Stimulated activated CD4-positive, alpha-beta T cell treated with anti-CD3 and anti-CD28 coated beads, Interleukin-4, amount 100 ng/mL, for 48 hours (primary cell): ENCODE measurements at places on chromosomes 13 and 19.

DNA sequence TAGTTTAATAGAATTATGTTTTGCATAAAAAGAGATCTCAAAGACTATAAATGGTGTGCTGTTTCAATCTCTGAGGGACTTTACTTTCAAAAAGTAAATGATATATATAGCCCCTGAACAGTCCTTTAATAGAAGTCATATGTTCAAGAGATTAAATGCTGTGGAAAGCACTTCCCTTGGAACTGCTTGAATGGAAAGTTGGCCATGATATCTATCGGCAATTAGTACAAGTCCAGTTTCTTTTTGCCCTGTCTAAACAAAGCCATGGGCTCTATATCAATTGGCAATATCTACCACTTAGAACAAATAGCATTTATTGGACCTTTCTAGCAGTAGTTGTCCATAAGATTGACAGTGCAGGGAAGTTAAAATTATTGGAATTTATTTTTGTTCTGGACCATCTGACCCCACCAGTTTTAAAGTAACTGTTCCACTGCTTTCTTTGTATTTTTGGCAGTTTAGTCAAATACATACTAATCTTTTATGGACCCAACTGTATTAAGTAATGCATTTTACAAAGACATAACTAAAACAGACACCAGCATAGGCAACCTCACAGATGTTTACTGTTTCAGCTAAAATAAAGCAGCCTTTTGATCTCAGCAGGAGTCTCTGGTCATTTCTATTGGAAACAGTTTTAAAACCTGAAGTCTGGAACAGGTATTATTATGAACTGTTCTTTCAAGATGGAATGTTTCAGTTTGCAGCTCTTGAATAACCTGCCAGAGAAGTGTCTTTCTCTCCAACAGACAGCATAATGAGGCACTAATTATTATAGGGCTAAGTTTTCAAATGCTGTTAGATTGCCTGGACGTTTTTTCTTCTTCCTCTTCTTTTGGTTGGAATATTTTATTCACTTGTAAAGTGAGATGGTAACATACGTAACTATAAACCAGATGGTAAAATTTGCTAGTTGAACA lies 282.6 kb downstream of the DCLK1 start:
- DNase-seq = no peak

DNA sequence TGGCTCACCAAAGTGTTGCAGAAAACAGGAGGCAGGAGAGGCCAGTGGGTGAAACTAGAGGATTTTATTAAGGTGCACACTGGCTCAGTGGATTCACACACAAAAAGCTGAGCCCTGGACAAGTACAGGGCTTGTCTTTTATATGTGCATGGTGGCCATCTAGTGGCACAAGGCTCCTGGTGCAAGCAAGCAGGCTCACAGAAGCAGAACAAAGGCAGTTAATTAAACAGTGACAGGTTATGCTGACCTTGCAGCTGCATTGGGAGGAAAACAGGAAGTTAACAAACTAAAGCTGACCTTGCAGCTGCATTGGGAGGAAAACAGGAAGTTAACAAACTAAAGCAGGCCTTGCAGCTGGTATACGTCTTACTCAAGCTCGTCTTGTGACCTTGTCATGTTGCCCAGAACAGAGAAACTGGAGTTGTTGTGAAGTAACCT lies 65.3 kb upstream of the ZNF681 start:
- no peak for DNase-seq

DNA sequence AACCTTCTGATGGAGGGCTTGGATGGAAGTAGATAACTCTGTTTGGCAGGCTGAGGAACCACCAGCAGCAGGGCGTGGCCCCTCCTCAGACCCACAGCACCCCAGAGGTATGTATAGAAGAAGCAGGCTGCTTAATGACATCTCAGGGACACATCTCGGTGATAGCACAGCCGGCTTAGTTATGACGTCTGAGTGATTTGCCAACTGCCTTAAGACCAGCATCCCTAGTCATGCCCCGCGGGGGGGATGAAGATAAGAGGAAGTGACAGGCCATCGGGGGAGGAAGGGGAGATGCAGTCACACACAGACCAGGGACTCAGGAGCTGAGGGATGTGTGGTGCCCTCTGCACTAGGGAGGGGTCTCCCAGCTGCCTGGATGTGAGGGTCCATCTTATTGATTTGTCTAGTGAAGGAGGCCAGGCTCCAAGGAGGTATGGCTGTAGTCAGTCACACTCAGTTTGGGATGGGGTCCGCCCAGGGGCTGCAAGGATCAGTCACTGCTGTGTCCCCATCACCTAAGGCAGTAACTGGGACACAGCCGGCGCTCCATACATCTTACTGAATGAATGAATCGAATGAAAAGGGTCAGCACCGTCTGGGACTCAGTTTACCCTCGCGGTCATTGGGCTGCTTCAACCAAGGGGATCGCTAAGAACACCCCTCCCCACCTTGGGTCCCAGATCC lies 19.2 kb upstream of the ERCC1 start:
- no peak for DNase-seq

DNA sequence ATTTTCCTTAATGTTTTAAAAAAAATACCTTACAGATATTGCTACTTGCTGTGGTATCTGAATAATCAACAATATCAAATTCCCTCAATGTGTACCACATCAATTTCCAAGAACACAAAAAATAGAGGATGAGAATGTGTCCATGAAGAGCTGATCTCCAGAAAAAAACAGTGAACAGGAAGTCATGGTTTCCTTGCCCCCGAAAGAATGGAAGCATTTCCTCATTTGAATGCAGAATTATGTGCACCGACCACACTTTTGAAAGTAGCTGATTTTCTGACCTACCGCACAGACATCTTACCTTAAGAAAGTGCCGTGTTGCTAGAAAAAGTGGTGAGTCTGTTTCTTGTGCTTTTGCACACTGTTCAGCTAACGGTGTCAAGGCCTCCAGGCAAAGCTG lies 13.4 kb upstream of the EEF1AKMT1 start:
- DNase-seq = no peak

DNA sequence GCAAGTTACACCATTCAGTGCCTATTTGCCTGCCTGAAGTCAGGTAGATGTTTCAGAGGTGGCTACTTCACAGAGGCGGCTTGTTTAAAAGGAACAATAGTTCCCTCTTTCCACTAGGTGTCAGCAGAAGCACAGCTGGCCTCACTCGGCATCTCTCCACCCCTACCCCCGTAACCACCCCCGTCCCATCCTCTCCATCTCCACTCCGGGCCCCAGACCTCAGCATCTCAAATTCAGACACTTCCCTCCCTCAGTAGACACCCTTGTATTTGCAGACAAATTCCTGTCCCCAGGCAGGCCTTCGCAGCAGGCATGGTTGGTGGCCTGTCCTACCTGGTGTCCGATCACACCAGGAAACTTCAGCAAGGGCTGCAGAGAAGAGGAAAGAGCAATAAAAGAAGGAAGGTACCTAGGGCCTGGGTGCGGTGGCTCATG lies 9.1 kb upstream of the DPP9 start:
- peak; percentile 44 for DNase-seq

DNA sequence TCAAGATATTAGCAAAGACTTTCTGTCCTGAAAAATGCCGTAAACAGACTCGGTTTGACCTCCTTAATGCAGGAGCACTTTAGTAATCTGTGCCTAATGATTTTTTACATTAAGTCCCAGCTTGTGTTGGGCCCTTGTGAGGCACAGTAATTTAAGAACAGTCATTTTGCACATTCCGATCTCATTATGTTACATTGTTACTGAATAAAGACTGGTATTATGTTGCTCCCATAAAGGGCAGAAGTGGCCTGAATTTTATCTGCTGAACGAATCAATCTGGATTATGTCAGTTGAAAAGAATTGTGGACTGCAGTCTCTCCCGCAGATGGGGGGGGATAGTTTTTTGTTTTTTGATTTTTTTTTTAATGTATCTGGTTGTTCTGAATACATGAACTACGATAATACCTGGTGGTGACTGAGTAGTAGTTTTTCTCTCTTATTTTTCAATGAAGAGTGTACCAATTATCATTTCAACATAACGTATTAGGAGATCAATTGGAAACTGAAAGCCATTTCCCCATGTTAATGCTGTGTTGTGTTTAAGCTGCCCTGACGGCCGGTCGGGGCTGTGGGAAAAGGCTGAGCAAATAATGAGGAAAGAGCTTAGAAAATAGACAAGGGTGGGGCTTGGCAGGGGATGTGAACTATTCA lies 290.2 kb downstream of the ZNF536 start:
- DNase-seq = no peak

DNA sequence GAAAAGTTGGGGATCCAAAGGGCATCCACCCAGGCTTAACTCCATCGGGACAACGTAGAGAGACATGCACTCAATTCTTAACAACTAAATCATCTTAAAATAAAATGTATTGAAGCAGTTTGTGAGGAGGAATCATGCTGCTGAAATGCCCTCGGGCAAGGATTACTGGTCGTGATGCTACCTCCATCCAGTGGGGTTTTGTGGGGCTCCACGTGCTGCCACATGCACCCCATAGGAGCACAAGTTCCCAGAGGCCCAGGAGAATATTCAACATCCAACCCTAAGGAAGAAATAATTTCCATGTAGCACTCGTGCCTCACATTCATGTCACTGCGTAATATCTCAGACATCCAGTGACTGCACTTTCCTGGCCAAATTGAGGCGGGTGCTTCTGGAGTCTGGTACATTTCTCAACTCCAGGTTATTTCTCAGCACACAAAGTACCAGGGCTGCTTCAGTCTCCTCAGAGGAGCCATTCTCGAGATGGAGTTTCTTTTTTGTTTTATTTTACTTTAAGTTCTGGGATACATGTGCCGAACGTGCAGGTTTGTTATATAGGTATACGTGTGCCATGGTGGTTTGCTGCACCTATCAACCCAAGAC lies 429.8 kb downstream of the FOXO1 start:
- DNase-seq = no peak

DNA sequence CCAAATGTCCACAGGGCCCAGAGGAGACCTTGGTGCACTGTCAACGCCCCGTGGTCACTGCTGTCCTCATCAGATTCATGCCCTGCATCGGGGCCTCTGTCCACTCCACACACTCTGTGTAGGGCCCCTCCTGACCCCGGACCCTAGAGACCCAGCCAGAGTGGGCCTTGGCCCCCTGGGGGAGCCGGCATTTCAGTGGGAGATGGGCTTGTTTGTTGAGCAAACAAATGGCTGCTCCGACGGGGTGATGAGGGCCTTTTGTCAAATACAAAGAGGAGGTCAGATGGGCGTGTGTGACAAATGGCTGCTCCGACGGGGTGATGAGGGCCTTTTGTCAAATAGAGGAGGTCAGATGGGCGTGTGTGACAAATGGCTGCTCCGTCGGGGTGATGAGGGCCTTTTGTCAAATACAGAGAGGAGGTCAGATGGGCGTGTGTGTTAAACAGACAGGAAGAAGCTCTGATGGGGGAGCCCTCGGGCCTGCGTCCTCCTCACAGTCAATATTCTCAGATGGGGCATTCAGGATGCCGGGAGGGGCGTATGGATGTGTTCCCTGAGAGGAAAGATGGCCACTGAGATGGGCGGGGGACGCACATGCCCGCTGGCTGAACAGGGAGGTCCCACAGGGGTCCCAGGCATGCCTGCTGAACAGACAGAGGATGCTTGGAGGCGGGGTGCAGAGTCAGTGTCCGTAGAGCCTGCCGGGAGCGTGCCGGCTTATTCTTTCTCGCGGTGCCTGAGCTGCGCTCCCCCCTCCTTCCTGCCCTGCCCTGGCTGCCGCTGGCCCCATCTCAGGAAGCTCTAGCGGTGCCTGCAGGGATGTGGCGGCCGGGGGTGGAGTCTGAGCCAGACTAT lies 36.3 kb downstream of the SMIM24 start:
- DNase-seq = no peak

DNA sequence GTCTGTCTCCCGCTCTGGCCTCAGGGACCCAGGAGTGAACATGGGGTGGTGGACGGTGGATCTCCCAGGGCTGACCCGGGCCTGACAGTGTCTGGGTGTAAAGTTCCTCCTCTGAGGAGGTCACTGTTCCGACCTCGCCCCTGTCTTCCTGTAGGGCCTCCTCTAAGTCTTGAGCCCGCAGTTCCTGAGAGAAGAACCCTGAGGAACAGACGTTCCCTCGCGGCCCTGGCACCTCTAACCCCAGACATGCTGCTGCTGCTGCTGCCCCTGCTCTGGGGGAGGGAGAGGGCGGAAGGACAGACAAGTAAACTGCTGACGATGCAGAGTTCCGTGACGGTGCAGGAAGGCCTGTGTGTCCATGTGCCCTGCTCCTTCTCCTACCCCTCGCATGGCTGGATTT lies at the start of gene SIGLEC9:
Gene SIGLEC9, plus strand, starts transcription at position 178 of the 400 bp plus-strand sequence. Its CDS starts 69 bp downstream, at position 247.
- DNase-seq = no peak

GRCh38 chr13:97780486-97780885 lies 173.0 kb upstream of the IPO5 start:
- no peak for DNase-seq

GRCh38 chr13:63625869-63626268 lies 2210.2 kb upstream of the PCDH20 start:
- DNase-seq = no peak

- no peak for DNase-seq
These were observed 890 bp upstream of the ZNF611 start for GRCh38 chr19:52735734-52736133.

DNA sequence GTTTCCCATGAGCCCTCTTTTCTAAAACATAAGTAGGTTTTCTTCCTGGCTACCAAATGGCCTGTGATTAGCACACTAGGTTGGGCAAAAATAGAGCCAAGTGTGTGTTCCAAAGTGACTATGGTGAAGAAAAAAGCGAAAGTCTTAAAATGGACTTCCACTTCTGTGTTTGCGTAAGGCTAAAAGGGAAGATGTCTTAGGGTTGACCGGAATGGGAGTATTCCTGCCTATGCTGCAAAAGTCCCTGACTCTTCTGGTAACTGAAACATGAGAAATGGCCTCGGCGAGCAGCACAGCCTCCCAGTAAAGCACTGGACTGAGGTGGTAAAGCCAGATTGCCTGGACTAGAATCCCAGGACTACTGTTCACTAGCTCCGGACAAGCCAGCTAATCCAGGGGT lies 2.4 kb upstream of the FPR1 start:
- no peak for DNase-seq

DNA sequence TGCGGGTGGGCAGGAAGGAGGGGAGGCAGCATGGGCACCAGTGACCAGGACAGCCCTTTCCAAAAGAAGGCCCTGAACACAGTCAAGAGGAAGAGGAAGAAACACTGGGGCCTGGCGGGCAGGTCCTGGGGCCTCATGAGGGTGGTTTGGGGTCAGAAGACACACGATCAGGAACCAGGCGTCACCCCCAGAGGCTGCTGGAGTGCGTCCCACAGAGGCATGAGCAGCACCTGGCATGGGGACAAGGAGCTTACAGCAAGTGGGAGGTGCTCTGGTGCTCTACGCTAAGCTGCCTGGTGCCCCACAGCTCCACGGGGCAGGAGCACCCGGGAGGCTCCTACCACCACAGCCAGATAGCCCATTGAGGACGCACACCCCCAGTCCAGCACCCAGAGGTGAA lies 20.0 kb downstream of the ELL start:
- no peak for DNase-seq
